ENCODE measurements at places on chromosomes 11 and 22.

DNA sequence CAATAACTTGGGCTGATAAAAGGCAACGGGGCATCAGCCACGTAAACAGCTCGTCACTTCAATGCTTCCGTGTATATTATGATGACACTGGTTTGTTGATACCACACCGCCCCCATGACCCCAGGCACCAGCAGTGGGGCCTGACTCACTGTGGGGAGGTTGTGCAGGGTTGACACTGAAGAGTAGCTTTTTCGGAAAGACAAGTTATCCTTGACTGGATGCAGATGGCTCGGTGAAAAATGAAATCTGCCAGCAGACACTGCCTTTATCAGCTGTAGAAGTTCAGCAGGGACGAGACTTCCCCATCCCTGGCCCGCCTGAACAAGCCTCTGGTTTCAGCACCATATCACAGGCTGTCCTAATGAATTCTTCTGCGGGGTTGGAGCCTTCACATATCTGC, 55.6 kb downstream of the WT1 start:
- no peak for DNase-seq

- DNase-seq, result no peak
These were observed 380 bp downstream of the C11orf96 start for GRCh38 chr11:43942662-43943371.

- DNase-seq, result no peak
These were observed 39.9 kb downstream of the CADM1 start for GRCh38 chr11:115464269-115464668.

DNA sequence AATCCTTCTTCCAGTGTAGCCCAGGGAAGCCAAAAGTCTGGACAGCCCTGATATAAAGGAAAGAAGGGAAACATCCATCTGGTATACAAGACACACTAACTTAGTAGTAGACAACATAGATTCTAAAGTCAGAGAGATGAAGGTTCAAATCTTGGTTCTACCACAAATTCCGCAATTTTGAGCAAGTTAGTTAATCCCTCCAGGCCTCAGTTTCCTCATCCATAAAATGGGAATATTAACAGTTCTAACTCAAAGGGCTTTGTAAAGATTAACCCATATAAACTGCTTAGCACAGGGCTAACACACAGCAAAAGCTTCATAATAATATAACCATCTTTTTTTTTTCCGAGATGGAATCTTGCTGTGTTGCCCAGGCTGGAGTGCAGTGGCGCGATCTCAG, 10.7 kb downstream of the LRP4 start:
- no peak for DNase-seq

- DNase-seq, result no peak
These were observed 873.2 kb downstream of the METTL15 start for GRCh38 chr11:28981381-28981780.

GRCh38 chr22:21902296-21903087, 35.0 kb upstream of the MAPK1 start:
- DNase-seq, result no peak

- DNase-seq, result no peak
These were observed 71.5 kb downstream of the FBLN1 start for GRCh38 chr22:45574069-45574703.

DNA sequence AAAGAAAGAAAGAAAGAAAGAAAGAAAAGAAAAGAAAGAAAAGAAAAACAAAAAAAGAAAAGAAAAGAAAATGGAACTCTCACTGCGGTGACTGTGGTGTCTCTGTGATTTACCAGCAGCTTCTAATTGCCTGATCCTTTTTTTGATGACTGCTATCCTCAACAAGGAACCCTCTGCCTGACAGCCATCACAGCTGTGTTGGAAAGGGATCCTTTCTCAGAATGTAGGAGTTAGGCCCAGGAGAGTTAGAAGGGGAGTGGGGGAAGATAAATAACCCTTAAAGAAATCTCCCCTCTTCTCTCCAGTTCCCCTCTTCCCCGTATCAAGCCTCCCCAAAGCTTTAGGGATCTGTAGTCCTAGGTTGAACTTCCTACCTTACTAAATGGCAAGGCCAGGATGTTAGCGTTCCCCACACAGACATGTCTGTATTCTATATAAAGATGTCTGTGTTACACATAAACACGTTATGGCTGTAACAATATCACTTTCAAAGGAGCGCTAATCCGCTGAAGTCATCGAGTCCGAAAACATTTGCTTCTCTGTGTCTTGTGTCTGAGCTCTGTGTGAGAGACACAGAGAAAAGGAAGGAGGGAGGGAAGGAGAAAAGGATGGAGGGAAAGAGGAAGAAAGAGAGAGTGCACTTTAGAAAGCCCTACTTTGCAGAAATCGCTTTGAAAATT, 26.8 kb upstream of the WT1 start:
- DNase-seq, result no peak

- no peak for DNase-seq
These were observed 2.7 kb upstream of the KCNK7 start for GRCh38 chr11:65598258-65598699.

DNA sequence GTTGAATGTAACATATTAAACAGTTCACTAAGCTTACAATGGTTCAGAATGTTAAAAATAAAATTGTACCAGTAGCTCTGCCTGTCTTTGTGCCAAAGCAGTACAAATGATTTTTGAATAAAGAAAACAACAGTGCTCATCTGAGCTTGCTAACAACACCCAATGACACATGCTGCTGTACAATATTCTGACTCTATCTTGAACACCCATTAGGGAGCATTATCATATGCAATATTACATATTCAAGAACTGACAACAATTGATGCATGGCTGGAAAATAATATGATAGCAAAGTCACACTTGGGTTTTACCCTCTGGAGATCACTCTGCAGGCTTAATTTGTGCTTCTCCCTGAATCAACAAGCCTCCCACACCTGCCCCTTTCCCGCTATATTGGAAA, 953.7 kb downstream of the OPCML start:
- DNase-seq, result no peak

GRCh38 chr11:126355926-126356897, 726 bp downstream of the ST3GAL4 start:
- DNase-seq, result no peak

DNA sequence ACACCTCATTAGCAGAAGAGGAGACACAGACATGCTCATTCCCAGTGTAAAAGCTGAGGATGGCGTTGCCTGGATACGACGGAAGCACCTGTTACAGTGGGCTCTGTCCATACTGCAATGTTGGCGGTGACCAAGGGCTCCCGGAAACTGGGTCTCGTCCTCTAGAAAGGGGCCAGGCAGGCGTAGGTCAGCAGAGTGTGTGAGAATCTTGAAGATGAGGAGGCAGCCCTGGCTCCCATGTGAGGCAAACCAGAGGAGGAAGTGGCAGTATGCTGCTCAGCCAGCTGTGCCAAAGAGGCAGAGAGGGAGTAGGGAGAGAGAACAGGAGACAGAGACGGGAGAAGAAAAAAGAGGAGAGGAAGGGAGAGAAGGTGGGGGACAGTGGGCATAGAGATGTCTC, 10.3 kb downstream of the LTO1 start:
- no peak for DNase-seq

DNA sequence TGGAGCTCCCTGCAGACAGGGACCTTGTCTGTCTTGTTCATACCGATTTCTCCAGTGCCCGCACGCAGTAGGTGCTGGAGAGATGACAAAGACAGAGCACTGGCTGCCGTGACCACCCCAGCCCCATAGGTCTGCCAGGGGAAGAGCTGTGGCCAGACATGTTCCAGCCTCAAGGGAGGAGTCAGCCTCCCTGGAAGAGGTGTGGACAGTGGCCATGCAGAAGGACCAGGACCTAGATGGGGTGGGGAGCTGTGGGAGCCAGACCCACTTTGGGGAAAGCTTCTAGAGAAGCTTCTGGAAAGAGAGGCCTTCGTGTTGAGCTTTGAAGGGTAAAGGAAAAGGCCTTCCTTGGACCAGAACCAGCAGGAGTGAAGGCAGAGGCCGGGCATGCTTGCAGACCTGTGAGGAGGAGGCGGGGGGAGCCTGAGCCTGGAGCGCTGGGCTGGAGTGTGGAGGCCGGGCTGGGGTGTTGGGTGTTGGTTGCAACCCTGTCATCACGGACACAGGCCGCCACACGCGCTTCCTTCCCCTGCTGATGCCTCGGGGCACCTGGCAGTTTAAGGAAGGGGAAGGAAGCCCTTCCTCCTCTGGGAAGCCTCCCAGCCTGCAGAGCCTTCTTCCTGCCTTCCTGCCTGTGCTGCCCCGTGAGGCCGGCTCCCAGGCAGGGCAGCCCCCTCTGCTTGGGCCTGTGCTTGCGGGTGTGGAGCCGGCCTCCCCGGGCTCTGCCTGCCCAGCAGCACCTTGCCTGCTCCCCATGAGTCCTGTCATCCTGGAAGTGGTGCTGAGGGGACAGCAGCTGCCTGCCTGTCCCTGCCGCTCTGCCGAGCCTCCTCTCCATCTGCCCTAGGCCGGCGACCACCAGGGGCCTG, 12.3 kb downstream of the RELT start:
- no peak for DNase-seq

All from DMS79 (cell line).